ENCODE measurements at places on chromosomes 6 and 20.

DNA sequence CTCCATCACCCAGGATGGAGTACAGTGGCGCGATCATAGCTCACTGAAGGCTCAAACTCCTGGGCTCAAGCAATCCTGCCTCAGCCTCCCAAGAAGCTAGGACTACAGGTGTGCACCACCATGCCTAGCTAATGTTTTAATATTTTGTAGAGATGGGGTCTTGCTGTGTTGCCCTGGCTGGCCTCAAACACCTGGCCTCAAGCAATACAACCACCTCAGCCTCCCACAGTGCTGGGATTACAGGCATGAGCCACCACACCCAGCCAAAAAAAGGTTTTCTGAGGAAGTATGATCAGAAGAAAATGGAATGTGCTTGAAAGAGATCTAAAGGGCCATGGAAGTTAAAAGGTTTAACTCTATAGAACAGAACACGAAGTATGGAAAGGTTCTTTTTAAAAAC, 8.7 kb downstream of the RBBP9 start:
- DNase-seq = no peak

GRCh38 chr6:97231911-97232310, 51.1 kb downstream of the MMS22L start:
- DNase-seq = no peak

DNA sequence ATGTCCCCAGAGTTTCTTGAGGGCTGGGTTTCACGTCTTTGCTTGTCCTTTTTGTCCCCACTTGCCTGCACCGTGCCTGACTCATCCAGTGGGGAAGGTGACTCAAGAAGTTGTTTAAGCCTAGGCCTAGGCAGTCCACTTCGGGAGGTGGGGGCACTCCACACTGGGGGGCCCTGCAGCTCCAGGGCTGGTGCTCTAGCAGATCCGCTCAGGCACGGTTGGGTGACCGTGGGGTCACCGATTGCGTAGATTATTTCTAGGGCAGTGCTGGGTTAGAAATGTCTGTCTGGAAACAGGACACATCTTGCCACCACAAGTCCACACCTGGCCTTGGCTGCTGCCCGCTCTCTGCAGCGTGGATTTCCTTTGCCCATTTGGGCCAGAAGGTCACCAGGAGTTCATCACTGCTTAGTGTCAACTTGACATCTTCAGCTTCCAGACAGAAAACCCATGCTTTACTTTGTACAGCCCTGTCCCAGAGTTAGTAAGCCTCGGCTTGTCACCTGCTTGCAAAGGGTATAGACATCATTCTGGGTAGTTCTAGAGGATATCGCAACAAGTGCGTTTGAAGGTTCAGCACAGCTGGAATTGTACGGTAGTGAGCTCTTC, 13.6 kb upstream of the C20orf144 start:
- DNase-seq = no peak

DNA sequence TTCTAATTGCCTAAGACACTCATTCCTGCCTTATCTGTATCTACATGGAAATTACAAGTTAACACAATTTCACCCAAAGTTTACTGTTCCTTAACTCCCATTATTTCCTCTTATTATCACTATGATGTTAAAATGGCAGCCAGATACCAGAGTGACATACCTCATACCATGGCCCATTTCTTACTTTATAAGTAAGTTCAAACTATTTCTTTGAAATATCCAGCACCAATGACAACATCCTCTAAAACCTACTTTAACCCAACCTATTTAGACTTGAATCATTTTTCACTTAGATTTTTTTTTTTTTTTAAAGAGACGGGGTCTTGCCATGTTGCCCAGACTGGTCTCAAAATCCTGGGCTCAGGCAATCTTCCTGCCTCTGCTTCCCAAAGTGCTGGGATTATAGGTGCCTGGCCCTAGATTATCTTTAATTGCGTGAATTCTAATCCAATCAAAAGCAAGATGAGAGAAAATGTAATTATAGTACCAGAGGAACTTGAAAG, 10.0 kb downstream of the REV3L start:
- DNase-seq = no peak

GRCh38 chr6:84775751-84776150, 11.4 kb upstream of the TBX18 start:
- DNase-seq = no peak

- no peak for DNase-seq
These were observed 274.1 kb downstream of the TFAP2A start for GRCh38 chr6:10140824-10141223.

DNA sequence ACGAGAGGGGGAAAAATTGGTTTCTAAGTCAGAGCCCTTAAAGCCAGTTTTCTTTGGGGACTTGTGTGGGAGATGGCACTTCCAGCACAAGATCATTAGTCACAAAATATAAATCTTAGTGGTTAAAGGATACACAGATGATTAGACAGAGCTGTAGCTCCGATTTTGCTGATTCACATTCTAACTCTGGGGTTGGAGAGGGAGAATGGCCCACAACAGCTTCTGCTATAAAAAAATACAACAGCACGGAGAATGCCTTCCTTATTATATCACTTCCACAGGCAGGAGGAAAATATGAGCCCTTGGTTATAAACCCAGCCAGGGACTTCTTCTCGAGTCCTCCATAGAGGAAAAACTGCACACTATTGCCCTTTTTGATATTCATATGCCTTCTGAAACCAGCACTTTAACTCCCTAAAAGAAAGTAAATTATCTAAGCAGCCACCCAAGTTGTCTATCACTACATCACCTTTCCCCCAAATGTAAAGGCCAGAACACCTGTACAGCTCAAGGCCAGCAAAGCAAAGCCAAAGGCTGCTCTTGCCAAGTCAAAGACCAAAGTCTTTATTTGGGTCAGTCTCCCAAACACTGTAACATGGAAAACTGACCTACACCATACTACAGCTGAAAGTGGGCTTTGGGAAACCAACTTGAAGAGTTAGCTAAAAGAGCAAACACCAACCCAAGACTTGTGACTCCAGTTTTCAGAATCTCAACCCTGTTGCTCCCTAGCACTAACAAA, 10.4 kb downstream of the MRPL14 start:
- no peak for DNase-seq

DNA sequence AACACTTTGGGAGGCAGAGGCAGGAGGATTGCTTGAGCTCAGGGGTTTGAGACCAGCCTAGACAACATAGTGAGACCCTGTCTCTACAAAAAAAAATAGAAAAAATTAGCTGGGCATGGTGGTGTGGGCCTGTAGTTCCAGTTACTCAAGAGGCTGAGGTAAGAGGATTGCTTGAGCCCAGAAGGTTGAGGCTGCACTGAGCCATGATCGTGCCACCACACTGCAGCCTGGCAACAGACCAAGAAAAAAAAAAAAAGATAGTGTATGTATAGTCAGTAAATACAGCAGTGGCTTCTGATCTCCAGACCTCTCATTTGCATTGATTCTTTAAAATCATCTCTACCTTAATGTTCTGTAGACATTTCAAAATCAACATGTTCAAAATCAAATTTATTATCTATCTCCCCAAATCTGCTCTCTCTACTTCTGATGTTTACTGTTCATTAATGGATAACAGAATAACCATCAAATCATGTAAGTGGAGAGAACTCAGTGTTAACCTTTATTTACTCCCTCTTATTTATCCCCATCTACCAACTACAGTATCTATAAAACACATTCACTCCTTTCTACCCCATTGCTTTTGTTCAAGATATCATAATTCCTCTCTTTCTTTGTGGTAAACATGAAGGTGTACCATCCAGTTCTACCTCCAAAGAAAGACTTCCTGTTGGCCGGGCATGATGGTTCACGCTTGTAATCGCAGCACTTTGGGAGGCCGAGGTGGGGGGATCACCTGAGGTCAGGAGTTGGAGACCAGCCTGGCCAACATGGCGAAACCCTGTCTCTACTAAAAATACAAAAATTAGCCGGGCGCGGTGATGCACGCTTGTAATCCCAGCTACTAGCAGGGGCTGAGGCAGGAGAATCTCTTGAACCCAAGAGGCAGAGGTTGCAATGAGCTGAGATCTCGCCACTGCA, 7.7 kb downstream of the PROCR start:
- no peak for DNase-seq

GRCh38 chr6:72864799-72865198, 242.9 kb downstream of the KCNQ5 start:
- no peak for DNase-seq

DNA sequence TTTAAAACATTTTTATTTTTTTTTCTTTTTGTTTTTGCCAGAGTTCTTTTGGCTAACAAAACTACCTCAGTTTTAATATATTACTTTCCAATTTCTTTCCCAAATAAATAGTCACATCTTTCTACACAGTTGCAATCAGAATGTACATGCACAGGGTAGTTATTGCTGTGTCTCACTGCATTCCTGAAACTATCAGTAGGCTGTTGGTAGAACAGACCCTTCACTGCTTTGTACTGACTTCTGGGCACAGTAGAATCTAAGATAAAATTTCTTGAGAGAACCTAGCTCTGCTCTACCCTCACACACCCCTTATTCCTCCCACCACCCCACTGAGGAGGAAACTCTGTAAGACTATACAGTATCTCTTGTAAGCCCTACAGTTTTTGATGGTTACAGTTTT, 19.9 kb downstream of the TPX2 start:
- DNase-seq = no peak

DNA sequence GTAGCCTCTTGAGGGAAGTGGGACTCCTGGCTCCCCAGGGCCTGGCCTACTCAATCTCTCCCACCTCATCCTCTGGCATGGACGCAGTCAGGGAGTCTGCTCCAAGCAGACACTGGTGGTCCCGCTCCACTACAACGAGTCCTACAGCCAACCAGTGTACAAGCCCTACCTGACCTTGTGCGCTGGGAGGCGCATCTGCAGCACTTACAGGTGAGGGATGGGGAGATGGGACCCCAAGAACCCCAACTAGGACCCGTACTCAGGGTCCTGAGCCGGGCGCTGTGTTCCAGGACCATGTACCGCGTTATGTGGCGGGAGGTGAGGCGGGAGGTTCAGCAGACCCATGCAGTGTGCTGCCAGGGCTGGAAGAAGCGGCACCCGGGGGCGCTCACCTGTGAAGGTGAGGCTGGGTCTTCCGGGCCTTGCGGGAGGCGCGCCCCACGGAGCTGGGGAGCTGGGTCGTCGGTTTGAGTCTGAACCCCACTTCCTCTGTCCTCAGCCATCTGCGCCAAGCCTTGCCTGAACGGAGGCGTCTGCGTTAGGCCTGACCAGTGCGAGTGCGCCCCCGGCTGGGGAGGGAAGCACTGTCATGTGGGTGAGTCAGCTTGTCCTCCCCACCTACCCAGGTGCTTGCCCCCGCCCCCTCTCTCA, 2.1 kb downstream of the EGFL8 start:
- no peak for DNase-seq

DNA sequence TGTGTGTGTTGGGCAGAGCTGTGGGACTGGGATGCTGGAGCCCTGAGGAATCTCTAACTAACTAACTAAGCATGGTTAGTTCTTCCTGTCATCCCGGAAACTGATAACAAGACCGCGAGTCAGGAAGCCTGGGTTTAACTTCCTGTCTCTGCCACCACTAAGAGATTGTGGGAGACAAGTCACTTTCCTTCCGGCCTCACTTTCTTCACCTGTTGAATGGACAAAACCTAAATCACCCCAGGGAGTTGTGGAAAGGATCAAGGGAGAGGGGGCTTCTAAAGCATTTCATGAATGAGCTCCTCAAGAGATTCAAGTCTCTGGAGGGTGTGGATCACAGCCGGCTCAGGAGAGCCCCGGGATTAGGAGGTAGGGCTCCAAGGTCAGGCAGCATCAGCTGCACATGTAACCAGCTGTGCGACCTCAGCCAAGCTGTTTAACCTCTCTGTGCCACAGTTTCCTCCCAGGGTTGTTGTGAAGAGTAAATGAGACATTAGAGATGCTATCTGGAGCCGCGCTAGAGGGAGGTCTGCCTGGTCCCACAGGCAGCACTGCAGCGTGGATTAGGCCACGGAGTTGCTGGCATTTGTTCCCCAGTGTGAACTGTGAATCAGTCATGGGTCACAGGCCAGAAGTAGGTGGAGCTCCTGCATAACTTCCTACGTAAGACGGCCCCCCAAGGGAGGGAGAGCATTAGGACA, 105.1 kb downstream of the TOX2 start:
- DNase-seq = no peak

- DNase-seq = no peak
These were observed 122.9 kb downstream of the ZMYND8 start for GRCh38 chr20:47233333-47234188.

- no peak for DNase-seq
These were observed 135.7 kb downstream of the ATXN1 start for GRCh38 chr6:16625291-16626265.

DNA sequence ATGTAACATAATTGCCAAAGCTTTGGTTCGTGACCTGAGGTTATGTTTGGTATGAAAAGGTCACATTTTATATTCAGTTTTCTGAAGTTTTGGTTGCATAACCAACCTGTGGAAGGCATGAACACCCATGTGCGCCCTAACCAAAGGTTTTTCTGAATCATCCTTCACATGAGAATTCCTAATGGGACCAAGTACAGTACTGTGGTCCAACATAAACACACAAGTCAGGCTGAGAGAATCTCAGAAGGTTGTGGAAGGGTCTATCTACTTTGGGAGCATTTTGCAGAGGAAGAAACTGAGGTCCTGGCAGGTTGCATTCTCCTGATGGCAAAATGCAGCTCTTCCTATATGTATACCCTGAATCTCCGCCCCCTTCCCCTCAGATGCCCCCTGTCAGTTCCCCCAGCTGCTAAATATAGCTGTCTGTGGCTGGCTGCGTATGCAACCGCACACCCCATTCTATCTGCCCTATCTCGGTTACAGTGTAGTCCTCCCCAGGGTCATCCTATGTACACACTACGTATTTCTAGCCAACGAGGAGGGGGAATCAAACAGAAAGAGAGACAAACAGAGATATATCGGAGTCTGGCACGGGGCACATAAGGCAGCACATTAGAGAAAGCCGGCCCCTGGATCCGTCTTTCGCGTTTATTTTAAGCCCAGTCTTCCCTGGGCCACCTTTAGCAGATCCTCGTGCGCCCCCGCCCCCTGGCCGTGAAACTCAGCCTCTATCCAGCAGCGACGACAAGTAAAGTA, 547 bp upstream of the ESR1 start:
- no peak for DNase-seq

DNA sequence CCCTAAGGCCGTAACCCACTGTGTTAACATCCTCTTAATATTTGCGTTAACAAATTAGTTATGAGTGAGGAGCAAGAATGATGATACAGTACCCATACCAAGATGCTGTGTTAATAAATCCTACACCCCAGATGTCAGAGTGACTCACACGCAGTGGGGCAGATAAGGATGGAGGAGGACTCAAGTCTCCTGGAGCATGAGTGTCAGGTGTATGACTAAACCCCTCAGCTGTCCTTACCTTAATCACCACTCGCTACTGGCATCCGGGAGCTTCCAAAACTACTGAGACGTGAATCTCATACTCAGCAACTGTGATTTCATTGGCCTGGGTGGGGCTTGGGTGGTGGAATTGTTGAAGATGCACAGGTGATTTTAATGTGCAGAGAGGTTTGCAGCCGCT, 131.3 kb upstream of the MTHFD1L start:
- no peak for DNase-seq

DNA sequence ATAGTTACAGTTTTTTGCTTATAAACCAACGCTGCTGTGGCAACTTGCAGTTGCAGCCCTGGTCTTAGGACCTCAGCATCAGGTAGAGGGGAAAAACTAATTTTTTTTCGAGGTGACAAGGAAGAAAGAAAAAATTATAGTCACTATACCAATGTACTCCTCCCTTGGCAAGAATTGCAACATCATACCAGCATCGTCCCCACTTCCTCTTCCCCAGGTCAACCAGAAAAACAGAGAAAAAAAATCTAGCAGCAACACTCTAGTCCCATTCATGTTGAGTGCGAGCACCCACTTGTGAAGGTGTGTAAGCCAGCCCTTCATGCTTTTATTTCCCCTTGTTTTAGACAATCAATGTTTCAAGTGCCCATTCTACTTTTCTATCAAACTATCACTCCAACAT, 13.1 kb upstream of the DCBLD1 start:
- DNase-seq = no peak
